ENCODE measurements at places on chromosomes 2 and 18.

DNA sequence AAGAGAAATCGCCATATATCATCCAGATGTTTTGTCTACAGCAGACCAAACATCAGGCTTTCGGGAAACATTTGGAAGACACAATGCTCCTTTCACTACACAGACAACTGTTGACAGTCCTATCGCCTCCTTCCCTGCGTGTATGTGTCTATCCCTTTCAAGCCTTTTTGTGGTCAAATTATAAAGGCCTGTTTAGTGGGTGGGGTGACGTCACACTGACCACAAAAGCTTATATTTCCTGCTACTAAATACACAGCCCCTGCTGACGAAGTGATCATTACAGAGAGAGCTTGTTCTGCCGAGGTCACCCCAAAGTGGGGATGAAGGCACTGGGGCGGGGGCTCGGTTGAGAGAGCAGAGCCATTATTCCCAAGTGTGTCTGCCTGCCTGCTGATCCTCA, 302.7 kb upstream of the TNP1 start:
- DNase-seq = peak; percentile 43

DNA sequence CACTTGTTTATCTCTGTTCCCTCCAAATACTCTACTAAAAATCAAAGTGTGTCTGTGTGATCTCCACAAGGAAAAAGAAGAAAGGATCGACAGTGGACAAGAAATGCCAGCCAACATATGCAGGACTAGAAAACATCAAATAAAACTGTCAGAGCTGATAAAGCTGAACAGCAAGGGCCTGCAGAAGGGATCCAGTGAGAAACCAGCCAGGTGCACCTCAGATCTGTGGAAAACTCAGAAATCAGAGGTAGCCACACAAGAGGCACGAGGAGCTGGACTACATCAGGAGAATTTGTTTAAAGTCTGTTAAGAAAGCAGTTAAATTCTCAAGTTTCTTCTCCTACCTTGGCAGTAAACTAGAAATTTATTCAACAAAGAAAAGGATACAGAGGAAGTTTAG, 135.2 kb downstream of the SUCLG1 start:
- DNase-seq = no peak

GRCh38 chr2:216572582-216573578, 60.3 kb upstream of the IGFBP2 start:
- DNase-seq = no peak

DNA sequence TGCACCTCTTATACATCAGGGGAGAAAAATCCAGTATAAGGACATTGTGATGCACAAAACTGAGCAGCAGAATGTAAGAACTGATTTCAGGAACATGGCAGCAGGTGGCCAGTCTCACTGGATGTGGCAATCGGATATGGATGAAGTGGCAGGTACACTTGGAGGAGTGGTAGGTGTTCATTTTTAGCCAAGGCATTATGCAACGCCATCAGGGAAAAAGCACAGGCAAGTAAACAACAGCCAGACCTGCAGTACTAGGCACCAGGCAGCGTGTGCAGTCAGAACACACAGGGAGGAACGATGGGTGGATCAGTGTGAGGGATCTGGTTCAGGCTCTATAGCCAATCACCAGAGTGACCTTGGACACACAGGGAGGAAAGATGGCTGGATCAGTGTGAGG, 77.4 kb upstream of the GCFC2 start:
- no peak for DNase-seq

GRCh38 chr2:30716123-30716900, 90.9 kb downstream of the CAPN13 start:
- DNase-seq = no peak

DNA sequence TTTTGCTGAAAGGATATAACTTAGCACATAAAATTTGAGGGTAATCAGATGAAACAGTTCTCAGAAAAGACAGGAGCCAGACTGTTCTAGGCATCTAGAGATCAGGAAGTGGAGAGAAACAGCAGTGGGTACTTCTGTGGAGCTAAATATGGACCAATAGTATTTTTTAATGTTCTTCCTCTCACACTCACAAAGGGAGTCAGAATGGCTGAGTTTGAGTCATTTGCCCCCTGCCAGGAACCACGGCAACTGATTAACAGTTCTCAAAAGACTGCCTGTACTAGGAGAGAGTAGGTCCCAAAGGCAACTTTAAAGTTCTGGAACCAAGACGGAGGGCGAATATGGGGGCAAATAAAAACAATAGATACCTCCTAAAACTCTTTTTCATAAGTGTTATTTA, 107.5 kb downstream of the GULP1 start:
- no peak for DNase-seq

GRCh38 chr2:156748221-156748620, 312.0 kb downstream of the GPD2 start:
- no peak for DNase-seq

GRCh38 chr2:203043226-203043625, 28.6 kb downstream of the NBEAL1 start:
- DNase-seq = no peak

GRCh38 chr2:219675221-219675620, 47.8 kb downstream of the SLC4A3 start:
- DNase-seq = no peak

DNA sequence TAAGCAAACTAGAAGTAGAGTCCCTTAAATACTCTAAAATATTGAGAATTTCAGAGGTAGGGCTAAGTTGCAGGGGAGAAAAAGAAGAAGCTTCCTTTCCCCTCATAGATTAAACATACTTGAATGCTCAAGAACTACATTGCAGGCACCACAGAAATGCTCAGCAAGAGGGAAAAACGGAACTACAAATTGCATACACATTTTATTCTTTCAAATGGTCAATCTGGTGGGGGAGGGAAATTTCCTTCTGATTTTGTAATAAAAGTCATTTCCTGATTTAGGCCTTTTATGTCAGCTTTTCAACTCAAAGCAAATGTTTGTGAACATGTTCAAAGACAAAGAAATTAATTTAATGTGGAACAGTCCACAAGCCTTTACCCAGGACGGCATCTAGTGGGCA, 33.0 kb downstream of the FARSB start:
- no peak for DNase-seq

DNA sequence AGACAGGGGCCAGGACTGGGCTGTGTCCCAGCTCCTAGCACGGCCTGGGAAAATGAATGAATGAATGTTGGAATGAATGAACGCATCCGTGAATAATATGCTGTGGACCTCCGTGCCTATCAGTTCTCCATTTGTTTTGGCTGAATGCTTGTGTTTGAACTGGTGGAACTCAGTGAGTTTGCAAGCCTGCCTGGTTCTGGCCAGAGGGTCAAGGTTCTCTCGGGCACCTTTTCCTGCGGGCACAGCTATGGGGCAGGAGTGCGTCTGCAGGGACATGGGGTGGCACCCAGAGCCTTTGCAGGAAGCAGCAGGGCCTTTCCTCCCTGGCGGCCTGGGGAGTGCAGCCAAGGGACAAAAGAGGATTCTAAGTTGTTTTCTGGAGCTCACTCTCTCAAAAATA, 17.6 kb upstream of the PDIA6 start:
- DNase-seq = no peak

DNA sequence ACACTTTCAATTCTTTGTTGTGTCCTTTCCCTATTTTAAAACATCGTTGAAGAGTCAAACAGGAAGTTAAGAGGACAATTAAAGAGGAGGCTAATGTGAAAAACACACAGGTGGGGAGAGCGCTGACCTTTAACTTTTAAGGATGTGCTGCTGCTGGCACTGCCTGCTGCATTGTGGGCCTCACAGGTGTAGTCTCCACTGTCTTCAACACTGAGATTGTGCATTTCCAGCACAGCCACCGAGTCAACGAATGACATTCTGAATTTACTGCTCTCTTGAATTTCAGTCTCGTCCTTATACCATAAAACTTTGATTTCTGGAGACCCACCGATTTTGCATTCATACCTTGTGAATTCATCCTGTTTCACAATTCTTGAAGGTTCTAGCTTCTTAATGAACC, 91.9 kb downstream of the TTN start:
- no peak for DNase-seq
